NCI-H2171 treated with DMSO at 0.1 percent for 48 hours (cell line): ENCODE measurements at places on chromosomes 11 and 22.
A peak's percentile ranks its signal among the peaks of the same experiment; 100 is the strongest.

DNA sequence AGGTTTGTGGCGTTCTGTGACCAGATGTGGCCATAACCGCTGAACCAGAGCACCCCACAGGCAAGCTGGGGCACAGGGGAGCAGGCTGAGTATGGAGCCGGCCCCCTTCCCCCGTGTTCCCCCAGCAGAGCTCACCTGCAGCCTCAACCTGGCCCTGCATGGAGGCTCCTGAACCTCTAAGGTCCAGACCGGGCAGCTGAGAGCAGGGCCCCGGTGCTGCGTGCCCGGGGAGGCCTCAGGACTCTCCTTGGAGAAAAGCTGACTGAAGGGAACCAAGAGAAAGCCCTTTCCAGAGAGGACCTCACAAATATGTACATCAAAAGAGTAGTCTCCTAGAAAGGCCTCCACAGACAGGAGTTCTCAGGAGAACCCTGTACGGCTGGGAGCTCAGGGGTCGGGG is 17.4 kb upstream of the IGSF22 start:
- no peak for DNase-seq

GRCh38 chr11:77026743-77027142 is 7.5 kb upstream of the B3GNT6 start:
- DNase-seq, result peak; percentile 69

DNA sequence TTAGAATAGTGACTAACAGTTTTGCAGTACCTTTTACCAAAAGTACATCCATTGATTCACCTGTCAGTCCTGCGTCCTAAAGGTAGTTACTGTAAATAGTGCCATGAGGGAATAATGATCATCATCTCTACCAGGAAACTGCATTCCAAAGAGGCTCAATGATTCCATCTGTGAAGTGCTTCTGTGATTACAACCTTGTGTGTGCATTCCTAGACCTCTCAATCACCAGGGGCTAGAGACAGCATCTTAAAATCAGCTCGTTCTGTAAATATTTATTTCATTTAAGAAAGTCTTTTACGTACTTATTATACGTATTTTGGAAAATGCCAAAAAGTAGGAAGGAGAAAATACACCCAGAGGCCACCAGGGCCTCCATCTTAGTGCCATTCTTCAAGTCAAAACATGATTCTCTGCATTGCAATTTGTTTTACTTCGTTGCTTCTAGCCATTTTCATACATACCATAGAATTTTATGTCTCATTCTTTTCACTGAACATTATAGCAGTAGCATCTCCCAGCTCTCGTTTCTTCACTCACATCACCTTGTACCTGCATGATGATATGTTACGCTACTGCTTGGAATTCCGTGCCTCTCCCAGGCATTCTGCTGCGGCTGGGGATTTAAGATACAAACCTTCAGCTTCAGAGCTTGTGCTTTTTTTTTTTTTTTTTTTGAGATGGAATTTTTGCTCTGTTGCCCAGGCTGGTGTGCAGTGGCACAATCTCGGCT is 117.0 kb downstream of the SEZ6L start:
- no peak for DNase-seq

GRCh38 chr22:49255741-49256318 is 571.8 kb downstream of the BRD1 start:
- no peak for DNase-seq

DNA sequence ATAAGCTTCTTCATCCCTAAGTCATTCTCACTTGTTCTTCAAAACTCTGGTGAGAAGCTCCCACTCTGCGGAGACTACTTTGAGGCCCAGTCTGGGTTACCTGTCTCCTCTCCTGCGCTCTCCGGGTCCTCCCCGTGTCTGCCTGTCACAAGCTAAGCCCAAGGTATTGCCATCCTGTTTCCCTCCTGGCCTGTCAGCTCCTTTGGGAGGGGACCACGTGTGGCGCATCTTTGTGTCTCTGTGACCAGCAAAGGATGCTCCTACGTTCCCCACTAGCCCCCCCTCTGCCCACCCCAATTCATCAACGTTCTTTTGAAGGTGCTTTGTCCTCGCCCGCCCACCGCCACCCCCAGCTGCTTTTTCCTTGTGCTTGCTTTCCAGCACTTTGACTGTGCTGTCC is 31.8 kb upstream of the FBLN1 start:
- DNase-seq, result peak; percentile 18

DNA sequence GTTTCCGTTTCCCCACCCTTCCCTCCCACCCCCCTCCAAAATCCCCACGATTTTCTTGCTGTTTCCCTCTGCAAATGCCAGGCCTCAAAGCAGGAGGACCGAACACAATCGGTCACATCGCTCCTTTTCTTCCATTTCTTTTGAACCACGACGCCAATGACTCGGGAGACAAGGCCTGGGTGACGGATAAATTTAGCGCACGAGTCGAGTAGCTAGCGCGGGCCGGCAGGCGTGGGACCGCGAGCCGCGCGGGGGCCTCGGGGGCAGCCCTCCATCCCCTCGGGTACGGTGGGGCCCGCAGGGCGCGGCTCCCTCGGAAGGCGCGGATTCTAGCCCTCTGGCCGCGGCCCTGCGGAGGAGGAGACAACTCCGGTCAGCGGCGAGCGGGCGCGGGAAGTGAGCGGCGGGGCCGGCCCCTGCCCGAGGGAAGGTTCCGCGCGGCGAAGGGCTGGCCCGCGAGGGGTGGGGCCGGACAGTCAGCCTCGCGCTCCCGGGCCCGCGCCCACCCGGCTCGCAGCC is 414 bp downstream of the JOSD1 start:
- peak; percentile 13 for DNase-seq

DNA sequence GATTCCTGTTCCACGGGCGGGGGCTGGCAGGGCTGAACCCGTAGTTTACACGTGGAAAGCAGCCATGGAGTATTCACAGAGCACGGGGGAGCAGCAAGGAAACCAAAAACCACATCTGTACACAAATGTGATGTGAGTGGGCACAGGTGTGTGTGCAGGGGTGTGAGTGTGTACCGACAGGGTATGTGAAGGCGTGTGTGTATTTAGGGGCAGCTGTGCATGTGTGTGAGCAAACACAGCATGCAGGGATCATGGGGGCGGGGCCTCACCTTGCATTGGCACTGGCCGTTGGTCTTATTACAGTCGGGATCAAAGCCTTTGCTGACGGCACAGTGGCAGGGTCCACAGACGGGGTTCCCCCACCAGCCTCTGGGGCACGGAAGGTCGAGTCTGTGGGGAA is 58.4 kb downstream of the TRMU start:
- no peak for DNase-seq

DNA sequence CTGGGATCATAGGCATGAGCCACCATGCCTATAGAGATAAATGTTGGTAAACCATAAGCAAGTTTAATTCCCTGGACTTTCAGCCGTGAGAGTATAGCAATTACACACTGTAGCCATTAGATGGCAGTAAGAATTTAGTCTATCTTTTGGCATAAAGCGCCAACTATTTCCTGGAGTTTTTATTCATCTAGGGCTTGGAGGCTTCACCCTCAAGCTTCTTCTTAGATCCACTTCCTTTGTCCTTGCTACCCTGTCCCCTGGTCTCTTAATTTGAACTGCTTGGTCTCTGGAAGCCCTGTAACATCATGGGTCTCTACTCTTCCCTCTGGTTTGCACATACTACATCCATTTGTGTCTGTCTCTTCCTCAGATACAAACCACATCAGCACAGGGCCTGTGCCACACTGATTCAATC is 38.2 kb downstream of the OR10A6 start:
- peak; percentile 22 for DNase-seq
